ENCODE measurements at places on chromosomes 12 and 14.

- DNase-seq, result no peak
Observed at GRCh38 chr14:72118841-72119240, 186.6 kb downstream of the RGS6 start.

GRCh38 chr14:92492258-92492657 is 21.3 kb upstream of the RIN3 start:
- DNase-seq, result no peak

DNA sequence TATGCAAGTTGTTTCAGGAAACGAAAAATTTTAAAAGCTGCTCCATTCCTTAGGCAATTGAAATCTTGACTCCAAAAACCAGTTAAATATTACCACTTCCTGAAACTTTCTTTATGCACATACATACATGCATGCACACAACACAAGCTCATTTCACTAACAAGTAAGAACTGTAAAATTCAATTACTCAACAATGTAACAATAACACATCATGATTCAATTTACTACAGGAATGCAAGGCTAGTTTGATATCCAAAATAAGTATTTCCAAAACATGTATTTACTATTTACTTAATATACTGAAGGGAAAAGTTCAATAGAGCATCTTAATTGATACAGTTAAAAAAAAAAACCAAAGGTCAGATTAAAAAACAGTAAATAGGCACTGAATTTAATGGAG is 19.6 kb downstream of the NAP1L1 start:
- no peak for DNase-seq

DNA sequence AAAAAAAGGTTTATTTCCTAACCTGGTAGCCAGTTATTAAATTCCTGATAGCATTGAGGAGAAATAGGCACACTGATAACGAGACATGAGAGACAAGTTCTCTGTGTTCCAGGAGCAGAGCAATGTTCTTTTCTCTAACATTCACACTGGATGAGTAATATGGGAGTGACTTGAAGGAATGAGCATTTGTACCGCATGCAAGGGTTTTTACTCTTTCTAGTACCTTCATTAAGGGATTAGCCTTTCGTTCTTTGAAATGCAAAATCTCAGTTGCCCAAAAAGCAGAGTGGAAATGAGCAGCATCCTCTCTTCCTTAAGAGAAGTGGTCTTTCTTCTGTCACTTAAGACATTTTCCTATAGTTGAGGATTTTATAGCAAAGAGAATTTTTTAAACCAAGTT is 54.7 kb downstream of the FGD4 start:
- peak; percentile 82 for DNase-seq

GRCh38 chr12:54680374-54680773 is 32.2 kb upstream of the DCD start:
- peak; percentile 72 for DNase-seq

GRCh38 chr14:94649543-94650443 is 37.6 kb downstream of the SERPINA3 start:
- DNase-seq, result no peak

DNA sequence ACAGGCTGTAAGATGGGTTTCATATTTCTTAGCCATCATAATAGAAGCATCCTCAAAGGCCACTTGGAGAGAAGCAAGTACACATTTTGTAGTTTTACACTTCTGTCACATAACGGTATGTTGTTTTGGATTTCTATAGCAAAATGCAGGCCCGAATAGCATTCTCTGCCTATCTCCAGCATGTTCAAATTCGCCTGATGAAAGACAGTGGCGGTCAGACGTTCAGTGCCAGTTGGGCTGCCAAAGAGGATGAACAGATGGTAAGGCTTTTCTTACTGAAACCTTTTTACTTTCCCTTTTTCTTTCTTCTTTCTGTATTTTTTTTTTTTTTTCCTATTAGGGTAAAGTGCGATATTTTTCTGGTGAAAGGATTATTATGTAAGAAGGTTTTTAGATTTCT is 110.5 kb downstream of the TTLL5 start:
- no peak for DNase-seq

DNA sequence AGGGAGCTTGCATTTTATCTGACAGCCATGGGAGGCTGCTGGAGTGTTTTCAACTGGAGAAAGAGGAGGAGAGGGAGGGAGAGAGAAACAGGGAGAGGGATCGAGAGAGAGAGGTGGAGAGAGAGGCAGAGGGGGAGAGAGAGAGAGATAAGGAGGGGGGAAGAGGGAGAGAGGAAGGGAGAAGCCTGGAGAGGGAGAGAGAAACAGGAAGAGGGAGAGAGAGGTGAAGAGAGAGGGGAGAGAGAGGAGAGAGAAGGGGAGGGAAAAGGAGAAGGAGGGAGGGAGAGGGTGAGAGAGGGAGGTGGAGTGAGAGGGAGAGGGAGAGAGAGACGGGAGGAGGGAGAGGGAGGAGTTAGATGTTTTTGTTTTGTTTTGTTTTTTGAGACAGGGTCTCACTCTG is 45.6 kb downstream of the DNAH10 start:
- no peak for DNase-seq

- DNase-seq, result no peak
Observed at GRCh38 chr12:109777544-109777943, 55.7 kb downstream of the TRPV4 start.

- DNase-seq, result no peak
Observed at GRCh38 chr12:54870617-54871016, 16.3 kb downstream of the MUCL1 start.

GRCh38 chr12:111105294-111105693 is 184.9 kb upstream of the MYL2 start:
- no peak for DNase-seq

DNA sequence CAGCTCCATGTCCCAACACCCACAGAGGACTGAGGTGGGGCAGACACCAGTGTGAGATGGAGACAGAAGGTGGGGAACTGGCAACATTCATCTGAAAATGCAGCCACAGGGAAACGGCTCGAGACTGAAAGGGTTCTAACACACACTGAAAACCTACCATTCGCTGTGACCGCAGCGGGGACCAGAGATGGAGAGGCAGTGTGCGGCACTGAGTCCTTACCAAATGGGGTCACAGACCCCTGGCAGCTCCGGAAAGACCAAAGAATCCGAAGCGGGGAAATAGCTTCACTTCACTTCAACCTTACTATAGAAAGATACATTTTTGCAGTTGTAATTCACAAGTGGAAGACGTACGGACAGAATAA is 9.6 kb downstream of the BAG5 start:
- no peak for DNase-seq

GRCh38 chr14:99744199-99744872 is 48.9 kb upstream of the EML1 start:
- DNase-seq, result peak; percentile 40

- no peak for DNase-seq
Observed at GRCh38 chr12:46177837-46178608, 90.8 kb downstream of the SLC38A1 start.

- no peak for DNase-seq
Observed at GRCh38 chr12:11150832-11151231, 16.4 kb upstream of the TAS2R30 start.

GRCh38 chr14:24382064-24382371 is 14.0 kb downstream of the NFATC4 start:
- DNase-seq, result no peak

DNA sequence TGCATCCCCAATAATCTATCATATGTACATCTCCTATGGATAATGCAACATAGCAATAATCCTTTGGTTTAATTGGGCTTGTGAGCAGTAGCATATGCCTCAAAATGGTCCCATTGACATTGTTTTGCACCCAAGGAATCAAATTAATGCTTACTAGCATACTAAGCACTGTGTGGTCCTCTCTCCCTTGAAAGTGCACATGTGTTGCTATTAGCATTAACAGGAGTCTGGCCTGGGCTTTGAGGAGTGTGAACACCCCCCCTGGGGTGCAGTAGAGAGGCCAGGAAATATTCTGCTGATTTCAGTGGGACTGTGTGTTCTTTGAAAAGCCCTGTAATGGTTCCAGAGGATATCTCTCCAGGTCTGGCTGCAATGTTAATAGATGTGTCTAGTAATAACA is 1148.4 kb downstream of the VRK1 start:
- DNase-seq, result no peak

- no peak for DNase-seq
Observed at GRCh38 chr14:25757364-25757763, 707.4 kb upstream of the STXBP6 start.

GRCh38 chr14:37515771-37516170 is 79.3 kb downstream of the FOXA1 start:
- DNase-seq, result no peak
